AG20443 (cell line): ENCODE measurements at places on chromosomes 11 and 22.

GRCh38 chr11:34250211-34250610 lies 107.6 kb downstream of the ABTB2 start:
- no peak for DNase-seq

DNA sequence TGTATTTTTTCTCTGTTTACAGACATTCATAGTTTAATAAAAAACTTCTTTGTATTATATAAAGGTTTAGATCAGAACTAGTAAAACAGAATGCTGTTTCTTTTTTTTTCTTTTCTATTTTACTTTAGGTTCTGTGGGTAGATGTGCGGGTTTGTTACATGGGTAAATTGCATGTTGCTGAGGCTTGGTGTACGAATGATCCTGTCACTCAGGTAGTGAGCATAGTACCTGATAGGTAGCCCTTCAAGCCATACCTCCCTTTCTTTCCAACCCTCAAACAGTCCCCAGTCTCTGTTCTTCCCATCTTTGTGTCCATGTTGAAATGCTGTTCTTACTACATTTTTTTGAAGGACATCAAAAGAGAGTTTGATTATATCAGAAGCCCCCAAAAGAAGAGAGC lies 3.2 kb downstream of the ATM start:
- DNase-seq: no peak

GRCh38 chr11:10623797-10624761 lies 55.6 kb upstream of the LYVE1 start:
- DNase-seq: peak; percentile 50

- no peak for DNase-seq
Observed at GRCh38 chr22:38601221-38601764, 31.3 kb upstream of the DMC1 start.

DNA sequence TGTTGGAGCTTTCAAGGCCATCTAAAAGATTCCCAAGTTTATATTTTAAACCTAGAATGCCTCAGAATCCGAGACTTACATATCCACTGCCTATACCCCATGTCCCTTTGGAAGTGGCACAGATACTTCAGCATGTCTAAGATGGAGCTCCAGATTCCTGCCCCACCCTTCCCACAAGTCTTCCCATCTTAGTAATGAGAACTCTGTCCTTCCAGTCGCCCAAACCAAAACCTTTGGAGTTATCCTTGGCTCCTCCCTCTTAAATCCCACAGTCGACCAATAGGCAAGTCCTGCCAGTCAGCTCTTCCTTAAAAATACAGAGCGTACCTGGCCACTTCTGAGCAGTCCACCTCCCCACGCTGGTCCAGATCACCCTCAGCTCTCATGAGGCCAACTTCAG lies 4.3 kb downstream of the POLD4 start:
- DNase-seq: peak; percentile 10

- DNase-seq: no peak
Observed at GRCh38 chr11:120805960-120806555, 217.8 kb upstream of the TBCEL start.

- no peak for DNase-seq
Observed at GRCh38 chr11:69812256-69812655, 7.0 kb downstream of the FGF3 start.

- DNase-seq: peak; percentile 39
Observed at GRCh38 chr11:87878373-87878825, 296.8 kb downstream of the RAB38 start.

GRCh38 chr11:34405079-34405858 lies 33.5 kb upstream of the CAT start:
- peak; percentile 67 for DNase-seq

GRCh38 chr22:37639070-37639760 lies at the start of gene SH3BP1:
TSS of gene SH3BP1 (plus strand) at chr22:37639669. CDS start at chr22:37639788, 119 bp downstream.
- peak; percentile 71 for DNase-seq

DNA sequence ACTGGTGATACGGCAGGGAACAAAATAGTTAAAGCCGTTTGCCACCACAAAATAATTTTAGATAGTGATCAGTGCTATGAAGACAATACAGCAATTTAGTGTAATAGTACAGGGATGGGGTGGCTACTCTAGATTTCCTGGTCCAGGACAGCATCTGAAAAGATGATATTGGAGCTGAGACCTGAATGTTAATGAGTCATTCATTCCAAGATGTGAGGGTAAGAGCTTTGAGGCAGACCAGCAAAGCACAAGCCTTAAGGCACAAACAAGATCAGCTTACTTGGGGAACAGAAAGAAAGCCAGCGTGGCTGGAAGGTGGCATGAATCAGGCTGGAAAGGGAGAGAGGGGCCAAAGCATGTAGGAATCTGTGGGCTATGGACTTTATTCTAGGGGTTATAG lies 132.3 kb downstream of the TRIM44 start:
- peak; percentile 60 for DNase-seq

DNA sequence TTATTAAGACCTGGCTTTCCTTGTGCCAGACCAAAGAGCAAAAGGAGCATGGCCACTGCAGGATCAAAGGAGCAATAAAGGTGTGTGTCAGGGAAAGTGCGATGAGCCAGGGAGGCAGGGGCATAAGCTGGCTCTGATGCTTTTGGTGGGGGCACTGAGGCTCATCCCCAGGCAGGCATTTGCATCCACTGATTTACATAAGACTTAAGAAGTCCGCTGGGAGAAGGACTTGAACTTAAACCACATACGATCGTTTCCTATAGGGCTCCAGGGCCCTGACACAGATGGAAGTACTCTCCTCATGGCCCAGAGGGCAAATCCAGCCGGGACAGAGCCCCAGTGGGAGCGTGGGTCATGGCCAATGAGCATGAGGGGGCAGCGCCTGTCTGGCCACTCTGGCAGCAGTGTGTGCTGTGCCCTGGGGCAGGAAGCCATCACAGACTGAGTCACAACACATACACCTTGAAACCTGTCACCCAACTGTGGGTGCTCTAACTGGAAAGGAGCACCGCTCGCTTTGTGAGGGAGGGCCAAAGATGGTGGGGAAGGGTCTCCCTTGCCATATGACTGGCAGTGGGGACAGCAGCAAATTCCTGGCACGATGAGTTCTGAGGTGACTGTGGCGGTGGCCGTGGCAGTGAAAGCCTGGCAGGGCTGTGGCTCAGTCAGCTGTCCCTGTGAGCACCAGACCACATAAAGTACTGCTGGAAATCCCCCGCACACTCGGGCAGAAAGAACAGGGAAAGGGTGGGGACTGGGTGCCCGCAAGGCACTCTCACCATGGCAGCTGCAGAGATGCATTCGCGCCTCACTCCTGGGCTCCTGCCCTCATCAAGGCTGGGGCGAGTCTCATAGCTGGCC lies 79.4 kb upstream of the LMO1 start:
- DNase-seq: no peak

- no peak for DNase-seq
Observed at GRCh38 chr22:36936362-36937116, 23.1 kb downstream of the CSF2RB start.

DNA sequence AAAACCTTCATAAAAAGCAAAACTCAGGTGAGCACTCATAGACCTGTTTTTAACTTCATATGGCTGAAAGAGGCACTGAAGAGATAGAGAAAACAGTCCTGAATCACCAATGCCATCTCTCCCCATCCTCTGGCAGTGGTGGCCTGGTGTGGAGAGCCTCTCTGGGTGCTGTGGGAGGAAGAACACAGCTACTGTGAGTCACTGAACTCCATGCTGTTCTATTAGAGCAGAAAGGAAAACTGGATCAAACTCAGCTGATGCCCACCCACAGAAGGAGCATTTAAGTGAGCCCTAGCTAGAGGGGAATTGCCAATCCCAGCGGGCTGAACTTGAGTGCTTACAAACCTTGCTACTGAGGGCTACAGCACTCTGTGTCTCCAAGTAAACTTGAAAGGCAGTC lies 115.3 kb upstream of the SESN3 start:
- no peak for DNase-seq

GRCh38 chr11:94193288-94193687 lies 64.6 kb downstream of the PANX1 start:
- peak; percentile 66 for DNase-seq

DNA sequence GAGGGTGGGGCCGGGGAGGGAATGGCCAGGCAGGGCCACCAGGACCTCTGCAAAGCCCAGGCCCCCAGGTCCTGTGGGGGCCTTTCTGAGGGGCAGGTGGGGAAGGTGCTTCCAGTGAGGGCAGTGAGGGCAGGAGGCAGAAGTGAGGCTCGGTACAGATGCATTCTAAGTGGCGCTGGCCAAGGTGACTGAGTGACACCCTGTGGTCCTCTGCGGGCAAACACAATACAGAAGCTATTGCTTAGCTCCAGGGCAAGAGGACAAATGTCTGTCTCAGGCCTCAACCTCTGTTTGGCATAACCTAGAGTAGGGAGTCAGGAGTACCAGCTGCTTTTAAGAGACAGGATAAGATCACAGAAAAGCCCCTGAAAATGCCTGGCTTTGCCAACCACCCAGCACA lies 31.3 kb downstream of the B3GAT1 start:
- DNase-seq: no peak

DNA sequence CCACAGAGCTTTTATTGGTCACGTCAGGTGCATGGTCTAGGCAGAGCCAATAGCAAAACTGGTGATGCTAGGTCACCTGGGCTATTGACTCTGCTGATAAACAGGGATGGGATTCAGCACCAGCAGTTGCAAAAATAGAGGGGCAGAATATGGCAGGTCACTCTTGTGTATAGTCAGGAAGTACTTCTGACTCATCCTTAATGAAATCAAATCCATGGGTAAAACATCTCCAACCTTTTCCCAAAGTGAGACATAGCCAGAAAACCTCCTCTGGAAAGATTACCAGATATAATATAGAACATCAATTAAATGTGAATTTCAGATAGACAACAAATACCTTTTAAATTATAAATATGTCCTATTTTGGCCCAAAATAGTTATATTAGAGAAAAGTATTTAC lies 383.2 kb downstream of the METTL15 start:
- DNase-seq: no peak

DNA sequence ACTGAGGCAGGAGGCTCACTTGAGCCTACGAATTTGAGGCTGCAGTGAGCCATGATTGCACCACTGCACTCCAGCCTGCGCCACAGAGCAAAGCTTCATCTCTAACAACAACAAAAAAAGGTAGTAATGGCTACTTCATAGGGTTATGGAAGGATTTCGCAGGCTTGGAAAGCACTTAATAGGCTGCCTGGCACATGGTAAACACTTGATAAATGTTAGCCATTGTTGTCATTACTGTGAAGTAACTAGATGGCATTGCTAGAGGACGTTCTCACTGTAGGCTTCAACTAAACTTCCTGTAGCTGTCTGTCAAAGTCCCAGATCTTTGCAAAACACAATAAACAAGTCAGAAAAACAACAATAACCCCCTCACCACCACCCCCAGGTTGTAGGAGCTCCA lies 357.2 kb upstream of the NARS2 start:
- no peak for DNase-seq

DNA sequence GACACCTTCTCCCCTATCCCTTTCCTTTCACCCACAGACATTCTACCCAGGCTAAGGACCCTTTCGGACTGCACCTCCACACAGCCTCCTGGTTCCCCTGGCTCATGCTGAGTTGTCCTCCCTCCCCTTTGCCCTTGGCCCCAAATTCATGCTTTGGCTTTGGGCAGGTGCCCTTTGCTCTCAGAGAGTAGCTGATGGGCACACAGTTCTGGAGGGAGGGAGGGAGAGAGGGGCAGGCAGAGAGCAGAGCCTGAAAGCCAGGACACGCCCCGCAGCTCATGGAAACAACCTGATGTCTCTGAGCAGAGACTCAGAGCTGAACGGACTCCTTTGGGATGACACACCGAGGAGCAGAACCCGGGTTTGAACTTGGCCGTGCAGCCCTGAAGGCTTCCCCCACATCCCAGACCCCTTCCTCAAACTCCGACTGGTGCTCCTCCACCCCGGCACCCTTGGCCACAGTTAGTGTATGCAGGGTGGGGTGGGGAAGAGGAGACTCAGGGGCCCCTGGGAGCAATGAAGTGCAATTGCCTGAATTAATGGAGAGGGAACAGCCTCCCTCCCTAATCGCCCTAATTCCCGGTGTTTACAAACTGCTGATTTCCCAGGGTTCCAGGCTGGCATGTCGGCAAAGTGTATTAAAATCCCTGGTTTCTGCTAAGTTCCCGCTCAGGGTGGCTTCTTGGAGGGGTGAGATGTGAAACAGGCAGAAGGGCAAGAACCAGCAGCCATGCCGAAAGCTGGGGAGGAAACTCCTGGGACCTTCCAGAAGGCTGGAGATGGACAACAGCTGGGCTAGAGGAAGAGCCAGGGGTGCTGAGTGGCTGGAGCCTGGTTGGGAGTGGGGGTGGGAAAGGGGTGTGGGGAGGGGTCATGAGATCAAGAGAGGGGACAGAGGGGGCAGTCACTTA lies 71.2 kb upstream of the SHISAL1 start:
- no peak for DNase-seq

GRCh38 chr22:27378311-27378800 lies 423.2 kb downstream of the MN1 start:
- DNase-seq: no peak
